Spleen (tissue), 13 donors: ENCODE measurements at places on chromosomes 13 and 19.

- no peak for DNase-seq
Observed at GRCh38 chr13:90447734-90448101, 899.8 kb upstream of the MIR17HG start.

DNA sequence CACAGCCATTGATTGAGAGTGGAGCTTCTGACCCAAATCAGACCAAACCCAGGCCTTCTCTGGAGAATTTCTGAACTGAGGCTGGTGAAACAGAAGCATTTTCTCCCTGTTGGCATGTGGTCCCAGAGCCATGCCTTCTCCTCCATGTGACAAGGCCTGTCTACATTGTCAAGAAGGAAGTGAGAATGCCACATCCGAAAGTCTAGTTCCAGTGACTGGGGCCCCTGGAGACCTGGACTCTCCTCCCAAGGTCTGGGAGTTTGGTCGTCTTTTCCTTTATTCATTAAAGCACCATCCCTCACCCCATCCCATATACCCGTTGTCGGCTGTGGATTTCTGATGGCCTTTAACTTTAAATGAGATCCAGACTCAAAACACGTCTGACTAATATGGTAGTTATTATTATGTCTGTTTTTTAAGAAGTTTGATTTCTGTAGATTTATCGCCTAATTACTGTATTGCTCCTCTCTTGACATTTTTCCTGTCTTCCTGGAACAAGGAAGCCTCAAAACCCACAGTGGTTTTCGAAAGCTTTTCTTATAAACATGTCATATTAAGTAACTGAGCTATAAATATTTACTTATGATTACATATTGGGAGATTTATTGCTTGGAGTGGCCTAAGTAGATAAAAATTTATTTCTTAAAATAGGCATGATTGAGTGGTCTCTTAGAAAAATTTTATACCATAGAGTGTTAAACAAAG, 128.3 kb upstream of the FRY start:
- DNase-seq, result no peak

DNA sequence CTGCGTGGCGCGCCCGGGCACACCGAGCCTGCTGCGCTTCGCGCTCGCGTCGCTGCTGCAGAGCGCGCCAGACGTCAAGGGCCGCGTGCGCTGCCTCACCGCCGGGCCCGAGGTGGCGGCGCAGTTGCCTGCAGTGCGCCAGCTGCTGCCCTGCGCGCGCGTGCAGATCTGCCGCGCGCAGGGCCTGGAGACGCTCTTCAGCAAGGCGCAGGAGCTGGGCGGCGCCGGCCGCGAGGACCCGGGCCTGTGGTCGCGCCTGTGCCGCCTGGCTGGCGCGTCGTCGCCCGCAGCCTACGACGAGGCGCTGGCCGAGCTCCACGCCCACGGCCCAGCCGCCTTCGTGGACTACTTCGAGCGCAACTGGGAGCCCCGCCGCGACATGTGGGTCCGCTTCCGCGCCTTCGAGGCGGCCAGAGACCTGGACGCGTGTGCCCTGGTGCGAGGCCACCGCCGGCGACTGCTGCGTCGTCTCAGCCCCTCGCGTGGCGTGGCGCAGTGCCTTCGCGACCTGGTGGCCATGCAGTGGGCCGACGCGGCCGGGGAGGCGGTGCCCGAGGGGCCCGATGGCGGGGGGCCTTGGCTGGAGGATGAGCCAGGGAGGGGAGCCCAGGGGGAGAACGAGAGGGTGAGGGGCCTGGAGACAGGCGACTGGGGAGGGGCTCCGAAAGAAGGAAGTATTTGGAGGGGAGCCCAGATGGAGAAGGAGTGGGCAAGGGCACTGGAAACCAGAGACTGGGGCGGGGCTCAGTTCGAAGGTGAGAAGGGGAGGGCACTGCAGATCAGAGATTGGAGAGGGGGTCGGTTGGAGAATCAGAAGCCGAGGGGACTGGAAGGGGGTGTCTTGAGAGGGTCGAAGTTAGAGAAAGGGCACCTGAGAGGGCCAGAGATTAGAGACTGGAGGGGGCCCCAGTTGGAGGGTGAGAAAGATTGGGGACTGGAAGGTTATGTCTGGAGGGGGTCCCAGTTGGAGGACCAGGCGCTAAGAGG, 24.7 kb downstream of the ZSWIM9 start:
- no peak for DNase-seq

DNA sequence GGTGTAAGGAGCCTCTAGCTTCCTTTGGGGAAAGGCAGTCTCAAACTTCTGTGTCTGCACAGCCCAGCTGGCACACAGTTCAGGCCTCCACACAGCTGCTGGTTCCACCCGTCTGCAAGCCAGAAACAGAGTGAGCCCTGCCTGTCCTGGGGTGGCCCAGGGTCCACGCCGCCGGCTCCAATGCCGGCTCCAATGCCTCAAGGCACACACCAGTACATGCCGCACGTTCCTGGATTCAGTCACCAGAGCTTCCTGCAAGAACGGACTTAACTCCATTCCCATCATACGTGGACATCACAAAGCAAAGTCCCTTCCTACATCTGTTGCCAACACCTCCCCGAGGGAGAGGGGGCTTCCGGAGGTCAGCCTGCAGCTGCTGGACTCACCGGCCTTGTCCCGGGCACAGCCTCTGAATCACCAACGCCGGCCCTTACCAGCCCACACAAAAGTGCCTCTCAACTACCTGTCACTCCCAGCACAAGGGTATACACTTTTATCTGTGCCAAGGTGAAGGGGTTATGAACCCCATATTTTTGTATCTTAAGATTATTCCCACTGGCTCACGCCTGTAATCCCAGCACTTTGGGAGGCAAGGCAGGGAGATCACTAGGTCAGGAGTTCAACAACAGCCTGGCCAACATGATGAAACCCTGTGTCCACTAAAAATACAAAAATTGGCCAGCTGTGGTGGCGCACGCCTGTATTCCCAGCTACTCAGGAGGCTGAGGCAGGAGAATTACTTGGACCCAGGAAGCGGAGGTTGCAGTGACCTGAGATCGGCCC, 8.5 kb downstream of the SH3GL1 start:
- DNase-seq, result peak; percentile 85

GRCh38 chr19:55158423-55158822, 891 bp upstream of the TNNI3 start:
- DNase-seq, result no peak

GRCh38 chr13:25375727-25376358, 4.1 kb downstream of the ATP8A2 start:
- no peak for DNase-seq

DNA sequence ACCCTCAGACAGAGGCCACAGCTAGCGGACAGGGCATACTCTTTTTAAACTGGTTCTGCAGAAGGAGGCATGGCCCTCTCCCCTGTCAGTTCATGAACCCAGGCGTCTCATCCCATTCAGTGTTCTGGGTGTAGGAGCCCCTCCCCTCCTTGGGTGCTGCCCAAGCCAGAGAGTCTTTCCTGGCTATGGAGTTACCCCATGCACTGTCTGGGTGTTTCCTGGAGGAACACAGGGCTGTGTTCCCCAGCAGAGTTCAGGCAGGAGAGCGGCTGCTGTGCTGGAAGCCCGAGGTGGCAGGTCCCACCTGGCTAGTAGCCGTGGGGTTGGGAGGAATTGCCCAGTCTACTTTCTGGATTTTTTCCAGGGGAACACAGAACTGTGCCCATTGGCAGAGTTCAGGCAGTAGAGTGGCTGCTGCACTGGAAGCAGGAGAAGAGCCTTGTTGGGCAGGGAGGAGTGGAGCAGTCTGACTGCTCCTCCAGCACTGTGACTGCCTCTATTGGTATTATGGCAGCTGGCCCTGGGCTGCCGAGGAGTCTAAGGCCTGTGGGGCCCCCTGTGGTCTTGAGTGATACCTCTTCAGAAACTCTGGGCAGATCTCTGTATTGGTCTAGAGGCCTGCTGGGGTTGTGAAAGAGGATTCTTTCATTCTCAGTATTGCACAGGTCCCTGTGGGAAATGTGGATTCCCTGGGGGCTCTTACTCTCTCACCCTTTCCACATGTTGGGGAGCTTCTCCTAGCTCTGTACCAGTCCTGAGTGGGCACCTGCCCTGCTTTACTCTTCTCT, 168.3 kb downstream of the PCDH20 start:
- DNase-seq, result no peak

GRCh38 chr13:32791545-32792172, 205.4 kb downstream of the PDS5B start:
- no peak for DNase-seq

DNA sequence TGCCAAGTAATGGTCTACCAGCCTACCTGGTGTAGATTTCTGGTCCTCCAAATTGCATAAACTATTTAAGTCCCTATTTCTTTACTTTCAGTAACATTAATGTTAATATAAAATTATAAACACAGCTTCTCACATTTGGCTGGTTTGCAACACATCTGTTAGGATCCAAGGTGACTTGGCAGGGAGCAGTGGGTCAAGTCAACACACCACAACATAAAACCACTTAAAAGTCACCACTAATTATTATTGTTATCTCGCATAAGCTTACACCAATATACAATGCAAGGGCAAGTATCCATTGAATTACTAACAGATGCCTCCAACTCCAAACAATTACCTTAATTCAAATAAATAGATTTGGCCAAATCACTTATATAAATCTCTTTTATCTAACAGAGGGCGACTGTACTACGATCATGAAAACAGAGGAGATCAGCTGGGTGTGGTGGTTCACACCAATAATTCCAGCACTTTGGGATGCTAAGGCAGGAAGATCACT, 74.7 kb downstream of the FGF14 start:
- no peak for DNase-seq

- DNase-seq, result no peak
Observed at GRCh38 chr19:10514211-10515145, 2.8 kb downstream of the S1PR5 start.

GRCh38 chr19:38229585-38230073, 5.6 kb upstream of the DPF1 start:
- DNase-seq, result peak; percentile 81

DNA sequence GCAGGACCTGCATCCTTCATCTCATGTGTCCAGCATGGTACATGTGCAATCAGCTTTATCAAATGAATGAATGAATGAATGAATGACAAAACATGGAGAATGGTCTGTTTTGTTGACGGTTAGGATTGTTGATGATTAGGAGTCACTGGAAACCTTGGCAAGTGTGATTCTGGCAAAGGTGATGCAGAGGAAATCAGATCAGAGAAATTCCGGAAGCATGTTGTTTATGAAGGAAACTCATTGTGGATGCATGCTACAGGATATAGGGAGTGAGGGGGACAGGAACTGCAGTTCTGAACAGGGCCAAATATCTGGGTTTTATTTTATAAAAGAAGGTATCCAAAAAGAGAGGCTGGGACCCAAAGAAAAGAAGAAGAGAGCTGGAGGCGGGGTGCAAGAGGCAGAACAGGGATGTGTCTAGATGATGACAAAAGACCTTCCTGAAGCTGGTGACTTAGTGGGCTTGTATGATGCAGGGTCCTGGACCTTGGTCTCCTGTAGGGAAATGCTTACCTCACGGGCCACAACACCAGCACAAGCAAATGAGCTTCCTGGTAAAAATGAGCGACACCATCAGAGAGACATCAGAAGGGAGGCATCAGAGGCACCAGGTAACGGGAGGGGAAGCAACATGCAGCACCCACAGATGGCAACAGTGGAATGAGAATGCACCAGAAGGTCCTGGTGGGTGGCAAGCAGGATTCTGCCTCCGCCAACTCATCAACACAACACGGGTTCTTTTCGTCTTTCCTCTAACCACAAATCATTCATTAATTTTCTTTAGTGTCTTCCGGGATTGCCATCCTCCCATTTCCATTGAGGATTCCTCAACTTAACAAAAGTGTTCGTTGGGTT, 159.6 kb downstream of the FOXO1 start:
- no peak for DNase-seq

DNA sequence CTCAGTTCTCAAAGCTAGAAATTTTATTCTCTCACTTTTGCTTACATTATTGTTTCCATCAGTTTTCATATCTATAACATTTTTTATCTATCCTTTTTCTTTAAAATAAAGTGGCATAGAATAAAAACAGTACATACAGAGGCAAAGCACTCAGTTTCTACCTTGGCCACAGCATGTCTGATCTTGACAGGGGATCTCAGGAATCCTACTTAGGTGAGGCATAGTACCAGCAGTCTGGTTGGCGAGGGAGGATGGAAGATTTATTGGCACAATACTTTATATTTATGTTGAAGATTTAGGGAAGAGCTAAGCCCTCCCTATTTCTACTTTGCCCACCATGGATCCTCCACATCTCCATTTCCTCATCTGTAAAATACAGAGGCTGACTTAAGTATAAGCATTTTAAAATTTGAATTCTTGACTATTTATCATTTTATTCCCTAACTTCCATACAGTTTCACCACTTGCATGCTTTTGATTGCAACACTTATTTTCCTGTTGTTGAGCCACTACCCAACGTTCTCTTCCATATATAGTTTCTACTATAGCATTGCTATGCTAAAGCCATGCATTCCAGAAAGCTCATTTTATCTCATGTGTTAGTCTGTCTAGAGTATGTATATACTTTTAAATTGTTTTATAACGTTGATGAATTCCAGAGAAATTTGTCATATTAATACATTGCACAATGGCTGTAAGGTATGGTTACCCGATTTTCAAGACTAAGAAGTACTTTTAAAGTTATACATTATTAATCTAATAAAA, 506.7 kb downstream of the KCTD12 start:
- no peak for DNase-seq

DNA sequence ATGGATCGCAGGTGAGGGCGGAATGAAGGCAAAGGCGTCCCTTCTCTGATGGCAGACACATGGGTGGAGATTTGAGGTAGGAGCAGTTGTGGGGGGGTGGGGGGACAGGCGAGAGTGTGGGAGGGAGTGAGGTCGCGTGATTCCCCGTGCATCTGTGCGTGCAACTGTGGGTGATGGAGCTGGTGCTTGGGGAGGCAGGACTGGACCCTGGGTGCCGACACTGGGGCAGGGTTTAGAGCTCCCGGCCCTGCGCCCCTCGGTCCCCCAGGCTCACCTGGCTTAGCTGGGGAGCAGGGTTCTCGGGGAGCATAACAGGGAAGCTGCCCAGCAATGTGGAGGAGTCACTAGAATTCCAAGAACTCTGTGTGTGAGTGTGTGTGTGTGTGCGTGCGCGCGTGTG, 3.4 kb downstream of the TMPRSS9 start:
- no peak for DNase-seq

GRCh38 chr13:66665991-66666390, 564.1 kb downstream of the PCDH9 start:
- DNase-seq, result no peak

DNA sequence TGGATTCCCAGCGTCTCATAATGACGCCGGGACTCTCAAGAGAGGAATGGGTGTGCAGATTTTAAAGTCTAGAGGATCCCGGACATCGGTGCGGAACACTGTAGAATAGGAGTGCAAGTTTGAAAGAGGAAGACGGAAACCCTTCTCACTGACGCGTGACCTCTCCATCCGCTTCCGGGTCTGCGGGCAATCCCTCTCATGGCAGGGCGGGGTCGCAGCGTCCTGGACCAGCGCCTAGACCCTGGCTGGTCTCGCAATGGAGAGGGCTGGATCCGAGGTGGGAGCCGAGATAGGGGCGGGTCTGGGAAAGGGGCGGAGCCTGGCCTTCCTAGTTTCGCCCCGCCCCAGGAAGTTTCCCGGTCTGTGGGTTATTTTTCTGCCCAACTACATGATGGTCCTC, 4.6 kb upstream of the ZNF845 start:
- DNase-seq, result peak; percentile 78
